Amygdala (tissue), 56 donors: ENCODE measurements at places on chromosomes 3 and 15.

DNA sequence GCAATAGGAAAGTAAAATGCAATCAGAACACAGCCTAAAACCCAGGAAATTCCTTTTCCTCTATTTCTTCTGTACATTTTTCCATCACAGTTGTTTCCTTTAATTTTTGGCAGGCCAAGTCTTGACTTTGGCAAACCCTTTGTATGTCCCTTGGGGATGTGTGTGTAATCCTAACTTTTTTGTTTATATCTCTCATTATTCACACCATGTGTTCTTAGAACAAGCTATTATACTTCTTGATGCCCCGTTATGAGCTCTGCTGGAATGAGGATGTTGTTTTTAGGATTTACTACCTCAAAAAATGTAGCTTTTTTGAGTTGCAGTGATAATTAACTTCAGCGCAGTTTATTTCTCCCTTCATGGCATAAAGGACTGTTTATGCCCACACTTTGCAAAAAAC, 123.4 kb downstream of the ABI3BP start:
- DNase-seq: no peak

GRCh38 chr3:4091786-4092185, 211.4 kb upstream of the SETMAR start:
- DNase-seq: no peak

GRCh38 chr3:11713171-11713570, 69.5 kb upstream of the VGLL4 start:
- no peak for DNase-seq

DNA sequence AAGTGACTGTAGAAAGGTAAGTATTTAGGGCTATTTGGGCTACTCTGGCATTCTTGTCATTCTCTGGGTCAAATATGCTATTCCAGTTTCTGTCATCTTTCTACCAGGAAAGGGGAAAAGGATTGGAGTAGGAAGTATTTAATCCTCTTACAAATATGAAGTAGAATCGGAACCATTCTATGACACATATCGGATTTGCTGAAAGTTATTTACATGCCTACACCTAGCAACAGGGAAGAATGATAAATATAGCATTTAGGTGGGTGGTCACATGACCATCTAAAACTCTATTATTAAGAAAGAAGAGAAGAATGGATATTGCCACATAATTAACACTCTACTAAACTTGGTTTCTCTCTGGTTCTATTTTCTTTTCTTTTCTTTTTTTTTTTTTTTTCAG, 1353.1 kb downstream of the ZPLD1 start:
- DNase-seq: no peak

GRCh38 chr3:30634761-30635735, 28.6 kb downstream of the TGFBR2 start:
- DNase-seq: no peak
